GM13976 (cell line): ENCODE measurements at places on chromosomes 11 and 22.

DNA sequence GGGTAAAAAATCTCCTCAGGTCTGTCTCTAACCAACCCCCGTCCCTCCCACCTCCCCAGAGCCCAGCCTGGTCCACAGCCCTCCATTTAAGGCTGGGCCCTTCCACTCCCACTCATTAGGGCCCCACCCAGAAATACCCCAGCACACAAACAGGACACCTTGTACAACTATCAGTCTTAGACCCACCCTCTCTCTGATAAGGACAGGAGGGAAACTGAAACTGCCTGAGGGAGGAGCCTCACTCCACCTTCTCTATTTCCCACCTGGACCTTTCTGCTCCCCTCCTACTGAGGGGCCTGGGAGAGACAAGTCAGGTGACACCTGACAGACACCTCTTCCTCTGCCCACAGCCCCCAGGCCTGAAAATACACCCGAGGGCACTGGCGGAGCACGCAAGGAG, 90.2 kb downstream of the PLEKHA7 start:
- DNase-seq = no peak

DNA sequence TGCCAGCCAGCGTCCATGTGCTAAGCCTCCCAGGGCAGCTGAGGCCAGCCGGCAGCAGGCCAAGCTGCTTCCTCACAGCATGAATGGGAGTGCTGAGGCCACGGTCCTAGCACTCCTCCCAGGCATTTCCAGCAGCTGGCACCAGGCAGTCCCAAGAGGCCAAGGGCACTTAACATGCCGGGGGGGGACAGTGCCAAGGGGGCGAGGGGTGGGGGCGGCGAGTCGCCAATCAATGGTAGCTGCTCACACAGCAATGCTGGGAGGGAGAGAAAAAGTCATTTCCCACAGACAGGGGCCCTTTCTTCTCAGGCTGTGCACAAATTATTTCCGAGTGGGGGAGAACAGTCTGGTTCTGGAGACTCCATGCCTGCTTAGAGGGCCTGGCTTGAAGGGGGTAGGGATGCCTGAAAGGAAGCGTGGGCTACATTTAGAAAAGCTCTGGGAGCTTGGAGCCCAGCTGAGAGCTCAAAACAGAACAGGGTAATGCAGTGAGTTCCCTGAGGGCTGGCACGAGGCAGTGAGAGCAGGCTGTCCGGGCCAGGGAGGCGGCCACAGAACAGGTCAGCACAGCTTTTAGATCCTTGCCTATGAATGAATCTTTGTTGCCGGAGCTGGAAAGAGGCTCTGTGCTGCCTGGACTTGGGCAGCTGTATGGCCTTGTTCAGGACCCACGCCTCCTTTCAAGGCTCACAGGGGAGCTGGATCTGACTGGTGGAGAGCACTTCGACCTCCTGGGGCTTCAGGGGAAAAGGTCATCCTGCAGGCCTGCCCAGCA, 14.4 kb upstream of the TBC1D10A start:
- no peak for DNase-seq

DNA sequence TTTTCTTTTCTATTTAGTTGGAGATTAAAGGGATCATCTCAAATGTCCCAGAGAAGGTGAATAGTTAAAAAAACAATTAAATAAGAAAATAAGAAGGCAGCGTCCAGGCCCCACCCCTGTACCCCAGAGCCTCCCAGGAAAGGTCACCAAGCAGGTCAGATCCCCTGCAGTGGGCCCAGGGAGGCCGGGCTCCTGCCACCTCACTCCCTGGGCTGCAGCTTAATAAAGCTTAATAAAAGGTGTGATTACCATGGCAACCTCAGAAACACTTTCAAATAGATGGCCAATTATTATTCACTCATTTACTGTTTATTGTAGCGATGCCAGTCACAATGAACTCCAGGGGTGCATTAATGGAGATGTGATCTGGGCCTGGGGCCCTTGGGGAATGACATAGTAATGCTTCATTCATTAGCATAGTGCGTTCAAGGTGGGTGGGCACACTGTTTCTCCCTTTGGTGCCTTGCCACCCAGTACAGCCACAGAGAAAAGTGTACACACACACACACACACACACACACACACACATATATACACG, 386.2 kb downstream of the CADM1 start:
- DNase-seq = no peak

- DNase-seq = no peak
These were observed 341.1 kb upstream of the LUZP2 start for GRCh38 chr11:24155792-24156191.

DNA sequence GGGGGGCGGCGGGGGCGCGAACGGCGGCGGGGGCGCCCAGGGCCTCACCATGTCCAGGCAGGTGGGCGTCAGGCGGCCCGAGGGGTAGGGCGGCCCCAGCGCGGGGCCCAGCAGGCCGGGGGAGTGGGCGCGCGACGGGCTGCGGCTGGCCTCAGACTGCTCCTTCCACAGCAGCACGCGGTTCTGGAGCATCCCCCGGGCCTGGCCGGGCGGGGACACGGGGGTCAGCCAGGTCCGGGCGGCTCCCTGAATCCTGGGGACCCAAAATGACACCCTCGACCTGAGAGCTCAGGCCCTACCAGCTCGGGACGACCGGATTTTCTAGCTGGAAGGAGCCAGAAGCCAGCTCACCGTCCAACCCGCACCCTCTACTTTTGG, 5.5 kb upstream of the SLC16A8 start:
- DNase-seq = no peak

DNA sequence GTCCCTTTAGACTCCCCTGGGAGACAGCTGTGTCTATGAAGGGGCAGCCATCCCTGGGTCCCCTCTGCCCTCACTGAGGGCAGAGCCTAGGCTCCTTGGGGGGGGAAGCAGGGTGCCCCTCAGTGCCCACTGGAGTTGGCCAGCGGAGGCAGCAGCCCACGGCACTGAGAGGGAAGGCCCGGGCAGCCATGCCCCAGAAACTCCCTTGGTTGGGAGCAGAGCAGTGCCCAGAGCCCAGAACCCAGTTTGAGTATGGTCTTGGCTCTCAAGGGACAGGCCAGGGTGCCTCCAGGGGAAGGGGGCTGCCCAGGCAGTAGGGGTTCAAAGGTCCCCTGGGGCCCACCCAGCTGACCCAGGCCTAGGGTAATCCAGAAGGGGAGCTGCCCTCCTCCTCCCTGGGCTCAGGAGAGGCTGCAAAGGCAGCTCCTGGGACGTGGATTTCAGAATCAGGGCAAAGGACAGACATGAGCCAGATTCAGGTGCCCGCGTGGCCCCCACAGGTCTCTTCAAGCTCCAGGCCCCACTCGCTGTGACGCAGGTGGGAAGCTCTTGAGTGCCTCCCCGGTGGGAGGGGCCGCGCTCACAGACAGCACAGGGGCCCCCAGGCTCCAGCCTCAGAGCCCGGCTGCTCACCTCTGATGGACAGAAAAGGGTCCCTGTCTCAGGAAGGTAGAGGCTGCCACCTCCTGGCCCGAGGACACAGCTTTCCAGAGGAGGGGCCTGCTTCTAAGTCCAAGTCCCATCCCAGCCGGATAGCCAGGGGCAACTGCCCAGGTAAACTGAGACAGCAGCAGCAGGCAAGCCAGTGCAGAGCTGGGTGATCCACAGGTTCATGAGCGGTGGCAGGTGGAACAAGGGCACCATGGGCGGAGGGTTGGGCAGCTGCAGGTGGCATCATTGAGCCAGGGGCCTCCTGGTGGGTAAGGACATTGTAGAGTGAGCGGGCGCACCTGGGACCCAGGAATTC, 2.6 kb downstream of the C11orf21 start:
- DNase-seq = peak; percentile 66

GRCh38 chr11:91805293-91805692, 419.3 kb upstream of the FAT3 start:
- DNase-seq = no peak

DNA sequence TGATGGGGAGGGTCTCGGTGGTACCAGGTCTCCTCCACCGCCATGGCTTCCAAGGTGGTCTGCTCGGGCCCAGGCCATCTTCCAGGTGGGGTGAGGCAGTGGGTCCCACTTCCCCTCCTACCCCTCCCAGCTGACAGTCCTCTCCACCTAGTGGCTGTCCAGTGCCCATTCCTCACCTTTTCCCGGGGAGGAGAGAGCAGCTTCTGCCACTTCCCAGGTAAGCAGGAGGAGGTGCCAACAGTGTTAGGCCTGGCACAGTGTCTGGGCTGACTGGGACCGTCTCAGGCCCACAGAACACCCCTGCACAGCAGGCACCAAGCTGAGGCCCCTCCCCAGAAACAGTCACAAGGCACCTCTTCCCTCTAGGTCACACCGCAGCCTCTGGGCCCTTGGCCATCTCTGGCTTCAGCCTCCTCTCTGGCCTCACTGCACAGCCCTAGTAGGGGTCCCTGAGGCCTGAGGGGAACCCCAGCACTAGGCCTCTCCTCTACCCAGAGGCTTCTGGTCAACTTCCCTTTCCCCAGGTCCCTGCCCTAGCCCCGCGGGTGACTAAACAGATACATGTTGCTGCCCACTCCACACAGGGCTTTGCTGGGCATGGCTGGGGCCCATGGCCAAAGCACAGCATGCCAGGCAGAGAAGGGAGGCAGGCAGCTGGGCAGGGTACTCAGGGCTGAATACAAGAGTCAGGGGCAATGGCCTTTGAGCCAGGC, 2.3 kb upstream of the ANKRD13D start:
- DNase-seq = no peak

GRCh38 chr11:116202922-116203321, 569.9 kb downstream of the BUD13 start:
- DNase-seq = no peak

DNA sequence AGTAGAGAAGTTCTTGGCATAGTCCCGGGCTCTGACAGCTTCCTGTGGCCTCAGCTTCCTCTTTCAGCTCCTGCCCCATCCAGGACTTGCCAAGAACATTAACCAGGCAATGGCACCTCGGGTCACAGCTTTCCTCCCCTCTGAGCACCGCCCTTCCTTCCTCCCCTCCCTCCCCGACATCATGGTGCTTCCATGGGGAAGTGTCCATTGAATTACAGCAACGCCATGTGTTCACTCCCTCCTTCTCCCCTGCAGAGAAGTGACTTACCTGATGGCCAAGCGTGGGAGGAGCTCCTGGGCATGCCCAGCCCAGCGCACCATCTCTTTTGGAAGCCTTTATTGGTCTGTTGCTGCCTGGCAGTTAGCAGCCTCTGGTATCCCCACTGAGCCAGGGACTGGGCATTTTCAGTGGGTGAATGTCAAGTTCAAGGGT, 25.8 kb upstream of the DAGLA start:
- DNase-seq = no peak

- no peak for DNase-seq
These were observed 593 bp downstream of the SSH3 start for GRCh38 chr11:67303835-67304411.

DNA sequence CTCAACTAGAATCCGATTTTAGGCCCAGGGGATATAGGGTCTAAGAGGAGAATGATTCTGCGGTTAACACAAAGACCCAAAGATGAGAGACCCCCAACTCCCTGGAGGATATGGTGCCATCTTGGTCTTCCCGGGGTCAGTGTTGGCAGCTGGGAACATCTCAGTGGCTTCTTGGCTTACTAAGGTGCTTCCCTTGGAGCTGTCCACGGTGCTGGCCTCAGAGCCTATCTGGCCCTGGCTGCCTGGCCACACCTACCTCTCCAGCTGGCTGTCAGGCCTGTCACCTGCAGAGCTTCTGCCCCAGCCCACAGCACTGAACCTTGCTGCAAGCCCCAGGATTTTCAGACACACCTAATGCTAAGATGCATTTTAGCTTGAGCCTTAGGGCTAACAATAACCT, 70.7 kb upstream of the THY1 start:
- DNase-seq = peak; percentile 47

GRCh38 chr11:315516-315994, 1.7 kb downstream of the IFITM1 start:
- DNase-seq = no peak

- DNase-seq = no peak
These were observed 9.0 kb upstream of the KCNQ1OT1 start for GRCh38 chr11:2708757-2709281.

DNA sequence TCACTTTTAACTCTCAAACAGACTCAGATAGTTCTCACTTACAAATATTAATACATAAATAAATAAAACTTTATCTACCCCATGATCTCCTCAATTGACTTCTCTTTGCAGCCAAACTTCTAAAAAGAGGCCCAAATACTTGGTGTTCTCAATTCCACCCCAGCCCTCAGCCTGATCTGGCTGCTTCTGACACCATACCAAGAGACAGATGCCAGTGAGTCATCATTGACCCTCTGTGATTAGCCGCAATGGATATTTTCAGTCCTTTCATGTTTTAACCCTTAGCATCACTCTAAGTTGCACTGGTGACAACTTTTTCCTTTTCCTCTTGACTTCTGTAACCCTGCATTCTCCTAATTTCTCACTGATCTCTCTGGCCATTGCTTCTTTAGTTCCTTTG, 184.1 kb upstream of the ARHGAP20 start:
- no peak for DNase-seq

GRCh38 chr11:10930224-10930971, 72.5 kb upstream of the ZBED5 start:
- DNase-seq = peak; percentile 51

- peak; percentile 77 for DNase-seq
These were observed at the start of gene LRFN4 for GRCh38 chr11:66856496-66857233. Gene LRFN4, plus strand, starts transcription at chr11:66857064. Its CDS starts 681 bp downstream, at chr11:66857745.

- no peak for DNase-seq
These were observed 5.9 kb upstream of the IL10RA start for GRCh38 chr11:117980280-117980679.

GRCh38 chr11:40186437-40187263, 1272.8 kb downstream of the LRRC4C start:
- no peak for DNase-seq

- no peak for DNase-seq
These were observed 776 bp downstream of the DGCR6 start for GRCh38 chr22:18906896-18907295.

DNA sequence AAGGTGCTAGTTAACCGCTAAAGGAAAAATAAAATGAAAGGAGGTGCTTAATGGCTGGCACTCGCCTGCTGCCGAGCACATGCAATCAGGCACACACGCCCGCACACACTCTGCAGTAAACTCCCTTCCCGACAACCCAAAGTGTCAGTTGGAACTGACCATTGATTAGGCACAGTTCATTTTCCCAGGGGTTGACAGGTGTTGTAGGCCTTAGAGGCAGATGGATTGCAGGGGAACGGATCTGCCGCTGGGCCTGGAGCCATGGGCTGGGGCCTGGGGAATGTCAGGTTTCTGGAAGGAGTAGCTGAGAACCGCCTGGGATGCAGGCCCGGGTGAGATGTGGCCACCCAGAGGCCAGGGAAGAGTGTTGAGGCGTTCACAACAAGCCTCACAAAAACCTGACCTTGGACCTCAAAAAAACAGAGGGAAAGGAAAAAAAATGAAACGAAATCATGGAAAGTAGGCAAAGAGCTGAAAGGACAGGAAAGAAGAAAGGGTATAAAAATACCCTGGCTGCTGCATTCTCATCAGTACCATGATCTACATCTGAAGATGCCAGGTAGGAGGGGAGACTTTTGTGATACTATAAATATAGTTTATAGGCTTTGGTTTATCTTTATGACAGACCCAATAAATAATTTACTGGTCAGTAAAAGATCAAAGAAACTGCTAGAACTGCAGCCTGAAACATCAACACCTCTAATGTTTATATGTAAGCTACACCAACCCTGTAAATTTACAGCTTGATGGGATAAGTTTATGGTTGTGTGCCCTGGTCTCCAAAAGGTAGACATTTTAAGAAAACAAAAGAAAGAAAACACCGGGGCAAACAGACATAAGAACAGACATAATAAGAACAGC, 313.4 kb downstream of the BUD13 start:
- no peak for DNase-seq

GRCh38 chr11:31725176-31725575, 85.9 kb downstream of the PAX6 start:
- DNase-seq = no peak

- no peak for DNase-seq
These were observed 185.4 kb upstream of the GUCY1A2 start for GRCh38 chr11:107203656-107204055.
